HAP-1 (cell line): ENCODE measurements at places on chromosomes 5 and 9.

DNA sequence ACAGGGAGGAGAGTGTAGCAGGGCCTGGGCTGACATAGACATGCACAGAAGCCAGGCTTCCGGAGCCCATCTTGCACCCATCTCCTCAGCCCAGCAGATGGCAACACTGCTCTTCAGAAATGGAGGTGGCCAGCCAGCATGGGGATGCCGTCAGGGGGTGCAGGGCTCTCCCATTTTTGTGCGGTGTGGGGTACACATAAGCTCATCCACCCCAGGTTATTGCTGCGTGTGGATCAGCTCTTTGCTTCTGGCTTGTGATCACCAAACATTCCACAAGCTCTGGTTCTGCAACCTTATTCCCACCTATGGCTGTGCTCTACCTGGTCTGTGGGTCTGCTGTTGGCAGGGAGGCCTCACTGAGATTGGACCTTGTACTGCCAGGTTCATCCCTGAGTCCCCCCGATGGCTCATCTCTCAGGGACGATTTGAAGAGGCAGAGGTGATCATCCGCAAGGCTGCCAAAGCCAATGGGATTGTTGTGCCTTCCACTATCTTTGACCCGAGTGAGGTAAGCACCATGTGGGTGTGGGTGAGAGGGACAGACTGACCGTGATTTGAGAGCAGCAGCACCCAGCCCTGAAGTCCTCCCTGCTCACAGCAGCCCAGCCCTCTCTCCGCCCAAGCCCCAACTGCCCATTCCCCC, 17.3 kb downstream of the SLC22A5 start:
- peak; percentile 41 for DNase-seq

DNA sequence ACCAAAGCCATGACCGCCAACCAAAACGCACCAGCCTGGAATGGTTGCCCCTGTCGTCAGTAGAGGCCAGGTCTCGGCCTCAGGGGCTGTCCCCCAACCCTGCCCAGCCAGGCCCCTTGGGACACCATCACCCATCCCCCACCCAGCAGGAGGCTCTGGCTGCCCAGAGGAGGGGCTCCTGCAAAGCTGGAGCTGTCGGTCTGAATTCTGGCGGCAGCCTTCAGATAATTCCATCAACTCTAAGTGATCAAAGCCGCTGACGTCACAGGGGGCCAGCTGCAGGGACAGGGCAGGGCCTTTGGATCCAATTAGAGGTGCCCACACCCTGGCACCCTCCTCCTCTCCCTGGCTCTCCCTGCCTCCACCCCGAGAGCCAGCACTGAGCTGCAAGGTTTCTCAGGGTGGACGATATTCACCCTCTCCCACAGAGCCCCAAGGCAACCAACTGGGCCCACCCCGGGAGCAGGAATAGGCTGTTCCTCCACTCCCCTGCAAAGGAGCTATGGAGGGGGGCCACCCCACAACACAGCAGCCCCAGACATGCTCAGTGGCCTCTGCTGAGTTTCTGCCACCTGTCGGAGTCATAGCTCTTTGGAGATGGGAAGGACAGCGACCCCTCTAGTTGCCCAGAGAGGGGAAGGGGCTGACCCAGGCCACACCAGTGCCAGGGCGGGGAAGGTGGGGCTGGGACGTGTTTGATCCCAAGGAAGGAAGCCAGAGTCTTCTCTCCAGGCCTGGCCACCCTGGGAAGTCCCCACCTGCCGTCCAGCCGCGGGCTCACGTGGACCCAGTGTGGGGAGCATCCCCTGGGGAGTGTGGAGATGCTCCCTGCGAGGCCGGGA, 78.4 kb downstream of the NTNG2 start:
- no peak for DNase-seq

- DNase-seq: no peak
Observed at GRCh38 chr5:171989946-171990712, 16.3 kb downstream of the FBXW11 start.

DNA sequence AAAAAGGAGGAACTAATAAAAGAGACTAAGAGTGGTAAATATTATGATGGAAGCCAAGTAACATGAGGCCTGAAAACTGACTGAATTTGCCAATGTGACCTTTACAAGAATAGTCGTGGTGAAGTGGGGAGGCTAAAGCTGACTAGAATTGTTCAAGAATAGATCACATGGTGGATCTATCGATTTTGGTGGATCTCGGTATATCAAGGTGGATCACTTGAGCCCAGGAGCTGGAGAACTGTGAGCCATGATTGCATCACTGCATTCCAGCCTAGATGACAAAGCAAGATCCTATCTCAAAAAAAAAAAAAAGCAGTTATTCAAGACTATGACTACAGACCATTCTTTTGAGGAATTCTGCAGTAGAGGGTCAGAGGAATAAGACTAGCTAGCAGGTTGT, 15.1 kb downstream of the ERMP1 start:
- no peak for DNase-seq

DNA sequence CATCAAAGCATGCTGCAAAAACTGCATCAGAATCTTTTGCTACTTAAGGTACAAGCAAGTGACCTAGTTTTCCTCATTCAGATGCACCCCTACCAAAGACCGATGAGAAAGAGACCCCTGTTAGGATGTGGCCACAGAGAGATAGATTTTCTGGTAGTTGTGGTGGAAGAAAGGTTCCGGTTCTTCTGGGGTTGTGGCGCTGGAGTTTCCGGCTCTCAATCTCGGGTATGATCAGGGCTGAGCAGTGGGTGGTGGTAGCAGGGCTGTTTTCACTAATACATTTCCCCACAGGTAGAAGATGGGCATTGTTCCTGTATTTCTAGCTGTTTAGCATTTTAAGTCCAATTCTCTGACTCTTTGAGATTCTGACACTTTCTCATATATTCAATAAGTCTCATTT, 58.4 kb downstream of the PCSK1 start:
- no peak for DNase-seq

GRCh38 chr5:14756478-14756877, 92.0 kb downstream of the OTULIN start:
- DNase-seq: no peak

- no peak for DNase-seq
Observed at GRCh38 chr9:17852108-17852507, 273.2 kb downstream of the SH3GL2 start.

DNA sequence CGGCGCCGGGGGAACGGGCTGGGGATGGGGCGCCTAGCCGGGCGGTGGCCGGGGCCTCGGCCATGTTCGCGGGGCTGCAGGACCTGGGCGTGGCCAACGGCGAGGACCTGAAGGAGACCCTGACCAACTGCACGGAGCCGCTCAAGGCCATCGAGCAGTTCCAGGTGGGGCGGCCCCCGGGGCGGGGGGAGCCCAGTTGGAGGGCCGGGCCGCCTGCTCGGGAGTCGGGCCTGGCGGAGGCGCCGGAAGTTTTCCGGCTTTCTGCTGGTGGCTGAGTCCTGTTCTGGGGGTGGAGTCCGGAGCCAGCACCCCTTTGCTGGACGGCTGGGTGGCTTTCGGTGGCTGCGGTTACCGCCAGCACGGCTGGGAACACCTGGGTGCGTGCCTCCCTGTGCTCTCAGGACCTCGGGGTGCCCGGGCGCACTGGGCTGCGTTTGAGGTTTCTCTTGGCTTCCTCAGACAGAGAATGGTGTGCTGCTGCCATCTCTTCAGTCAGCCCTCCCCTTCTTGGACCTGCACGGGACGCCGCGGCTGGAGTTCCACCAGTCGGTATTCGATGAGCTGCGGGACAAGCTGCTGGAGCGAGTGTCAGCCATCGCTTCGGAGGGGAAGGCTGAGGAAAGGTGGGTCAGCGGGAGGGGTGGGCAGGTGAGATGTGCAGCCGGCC, 454 bp downstream of the NELFB start:
- DNase-seq: no peak

- no peak for DNase-seq
Observed at GRCh38 chr5:41507501-41507900, 2.9 kb downstream of the PLCXD3 start.

DNA sequence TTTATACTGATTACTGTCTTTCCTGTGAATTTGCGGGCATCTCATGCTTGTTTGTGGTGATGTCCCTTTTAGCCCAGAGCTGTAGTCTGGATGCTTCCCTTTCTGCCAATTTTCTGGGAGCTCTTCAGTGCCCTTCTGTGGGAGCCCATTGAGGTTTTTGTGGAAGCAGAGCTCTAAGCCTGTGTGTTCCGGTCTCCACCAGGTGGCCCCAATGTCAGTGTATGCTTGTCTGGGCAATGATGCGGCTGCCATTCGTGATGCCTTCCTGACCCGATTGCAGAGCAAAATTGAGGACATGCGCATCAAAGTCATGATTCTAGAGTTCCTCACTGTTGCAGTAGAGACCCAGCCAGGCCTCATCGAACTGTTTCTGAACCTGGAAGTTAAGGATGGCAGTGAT, 35.1 kb downstream of the SH3GLB2 start:
- DNase-seq: no peak

DNA sequence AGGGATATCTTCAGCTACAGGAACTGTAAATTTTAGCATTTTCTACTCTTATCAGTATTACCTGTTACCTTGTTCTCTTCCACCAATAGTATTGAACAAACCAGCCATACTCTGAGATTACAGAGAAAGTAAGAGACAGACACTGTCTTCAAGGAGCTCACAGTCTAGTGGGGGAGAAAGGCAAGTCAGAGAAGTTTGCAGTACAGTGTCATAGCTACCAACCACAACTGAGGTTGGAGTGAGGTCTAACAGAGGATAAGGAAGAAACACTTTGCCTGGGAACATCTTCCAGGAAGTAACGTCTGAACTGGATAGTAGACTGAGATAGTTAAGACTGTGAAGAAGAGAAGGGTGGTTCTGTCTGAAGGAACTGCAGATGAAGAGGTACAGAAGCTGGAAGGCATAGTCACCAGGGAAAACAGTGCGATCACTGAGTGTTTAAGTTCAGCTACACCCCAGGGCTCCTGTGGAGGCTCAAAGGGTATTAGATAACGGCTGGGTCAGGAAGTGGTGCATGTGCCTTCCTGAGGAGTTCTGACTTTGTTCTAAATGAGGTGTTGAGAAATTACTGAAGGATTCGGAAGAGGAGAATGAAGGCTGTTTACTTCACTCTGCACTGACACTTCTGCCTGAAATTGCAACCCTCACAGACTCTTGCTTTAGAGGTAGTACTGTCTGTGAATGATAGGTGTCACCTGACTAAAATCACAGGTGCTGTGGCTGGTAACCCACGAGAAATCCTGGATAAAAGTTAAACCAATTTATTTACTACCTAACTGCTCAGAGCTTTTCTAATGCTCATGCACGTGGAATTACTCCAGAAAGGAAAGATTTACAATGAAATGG, 841.6 kb downstream of the MAT2B start:
- DNase-seq: no peak

DNA sequence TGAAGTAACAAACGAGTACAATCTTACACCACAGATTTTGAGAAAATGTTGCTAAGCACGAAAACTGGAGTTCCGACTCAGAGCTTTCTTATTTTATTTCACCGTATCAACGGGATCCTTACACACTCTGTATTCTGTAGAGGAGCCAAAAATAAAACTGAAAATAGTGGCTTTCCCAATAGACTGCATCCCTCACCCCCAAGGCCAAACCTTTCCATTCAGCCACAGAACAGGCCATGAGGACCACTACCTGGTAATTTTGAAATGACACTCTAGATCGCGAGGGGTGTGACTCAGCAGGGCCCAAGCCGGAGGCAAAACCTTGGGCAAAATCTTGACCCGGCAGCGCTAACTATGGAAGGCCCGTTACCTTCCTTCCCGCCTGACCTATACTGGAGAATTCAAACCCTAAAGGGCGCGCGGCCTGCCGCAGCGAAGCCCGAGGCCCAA, 432 bp downstream of the HSPA9 start:
- no peak for DNase-seq

- no peak for DNase-seq
Observed at GRCh38 chr9:79661886-79662536, 90.2 kb downstream of the TLE4 start.
